ENCODE measurements at places on chromosomes 6 and 20.

DNA sequence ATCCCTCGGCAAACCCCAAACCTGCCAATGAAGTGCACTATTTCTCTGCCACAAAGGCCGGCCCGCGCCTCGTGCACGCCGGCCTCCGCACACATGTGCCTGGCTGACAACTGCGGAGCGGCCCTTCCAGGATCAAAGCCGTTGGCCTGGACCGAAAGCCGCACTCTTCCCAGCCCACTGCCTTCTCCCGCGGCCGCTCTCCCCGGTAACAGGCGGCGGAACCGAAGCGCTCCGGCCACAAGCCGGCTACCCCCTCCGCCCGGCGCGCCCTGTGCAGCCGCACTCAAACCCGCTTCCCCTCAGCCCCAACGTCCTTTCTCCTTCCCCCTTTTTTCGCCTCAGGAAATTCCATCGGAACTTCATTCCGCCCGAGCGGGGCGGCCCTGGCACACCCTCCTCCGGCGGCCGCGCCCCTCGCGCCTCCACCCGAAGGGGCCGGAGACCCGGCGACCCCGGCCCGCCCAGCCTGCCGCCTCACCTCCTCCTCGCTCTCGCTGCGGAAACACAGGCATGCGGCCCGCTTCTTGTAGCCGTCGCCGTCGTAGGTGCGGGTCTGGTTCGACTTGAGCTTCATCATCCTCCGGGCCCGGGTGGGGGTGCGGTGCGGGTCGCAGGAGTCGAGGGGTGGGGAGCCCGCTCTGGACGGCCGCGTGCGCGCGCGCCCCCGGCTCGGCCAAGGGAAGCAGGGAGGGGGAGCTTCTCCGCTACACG is 528 bp downstream of the NUDT3 start:
- peak; percentile 9 for DNase-seq

- no peak for DNase-seq
Measured at GRCh38 chr20:17969278-17969883, 563 bp downstream of the MGME1 start.

DNA sequence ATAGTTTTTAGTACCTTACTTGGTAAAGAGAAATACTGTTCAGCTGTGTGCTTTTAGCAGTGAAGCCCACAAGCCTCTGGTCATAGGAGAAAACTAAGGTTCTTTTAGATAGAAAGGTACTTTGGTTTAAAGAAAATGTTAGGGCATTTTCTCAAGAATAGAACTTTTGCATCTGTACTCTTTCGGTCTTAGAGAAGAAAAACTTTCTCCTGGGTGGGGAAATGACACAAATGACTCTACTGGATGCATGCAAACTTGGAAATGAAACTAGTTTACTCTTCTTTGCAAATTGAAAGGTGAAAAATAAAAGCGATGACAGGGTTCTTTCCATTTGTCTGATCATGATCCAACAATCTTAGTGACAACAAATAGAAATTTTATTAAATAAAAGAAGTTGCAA is 2.1 kb upstream of the TMEM217 start:
- no peak for DNase-seq

GRCh38 chr6:68911334-68911733 is 276.3 kb downstream of the ADGRB3 start:
- DNase-seq = no peak

DNA sequence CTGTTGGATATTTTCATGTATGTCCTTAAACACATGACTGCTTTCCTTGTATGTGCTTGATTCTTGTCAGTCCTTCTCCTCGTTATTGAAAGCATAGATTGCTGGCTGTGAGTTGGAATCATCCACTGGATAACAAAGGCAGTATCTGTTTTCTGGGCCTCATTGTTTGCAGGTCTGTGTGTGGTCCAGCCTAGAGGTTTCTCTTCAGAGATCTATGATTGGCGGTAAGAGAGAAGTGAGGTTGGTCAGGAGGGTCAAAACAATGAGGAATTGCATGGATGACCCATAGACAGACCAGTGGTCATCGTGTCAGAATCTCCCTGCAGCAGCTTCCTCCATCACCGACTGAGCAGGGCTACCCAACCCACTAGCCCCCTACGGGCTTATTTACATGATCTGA is 915.0 kb downstream of the KIF16B start:
- no peak for DNase-seq

GRCh38 chr20:16050366-16050765 is 522.9 kb downstream of the KIF16B start:
- DNase-seq = no peak

DNA sequence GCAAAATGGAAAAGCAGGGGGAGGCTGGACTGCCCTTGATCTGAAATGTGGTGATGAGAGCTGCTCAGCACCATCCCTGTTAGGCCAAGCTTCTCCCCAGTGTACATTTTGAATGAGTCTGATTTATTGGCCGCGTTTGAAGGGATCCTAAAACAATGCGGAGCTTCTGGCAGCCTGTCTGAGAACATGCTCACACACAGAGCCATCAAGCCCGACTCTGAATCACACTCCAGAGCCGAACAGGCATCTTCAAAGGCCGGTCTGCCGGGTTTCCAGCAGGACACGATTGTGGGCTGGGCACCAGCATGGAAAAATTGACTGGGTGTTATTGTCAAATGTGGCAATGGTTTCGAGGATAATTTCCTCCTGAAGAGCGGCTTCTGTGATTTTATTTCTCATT is 235.9 kb downstream of the TFAP2C start:
- peak; percentile 36 for DNase-seq

DNA sequence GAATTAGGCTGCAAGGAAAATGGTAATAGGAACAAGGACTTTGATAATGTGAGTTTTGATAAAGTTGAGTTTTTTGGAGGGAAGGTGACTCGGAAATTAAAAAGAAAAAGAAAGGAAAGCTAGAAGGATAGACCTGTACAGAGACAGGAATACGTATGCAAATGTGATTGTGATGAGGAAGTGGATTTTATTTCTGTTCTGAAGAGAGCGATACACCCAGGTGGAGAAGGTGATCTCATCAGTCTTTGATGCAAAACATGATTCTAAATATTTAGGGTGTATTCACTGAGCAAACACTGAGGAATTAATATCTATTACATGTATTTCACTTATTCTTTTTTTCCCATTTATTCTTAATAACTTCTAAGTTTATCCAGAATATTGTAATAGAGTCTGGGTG is 9.2 kb upstream of the PLEKHG1 start:
- no peak for DNase-seq

GRCh38 chr20:20566516-20566915 is 145.9 kb downstream of the RALGAPA2 start:
- no peak for DNase-seq

DNA sequence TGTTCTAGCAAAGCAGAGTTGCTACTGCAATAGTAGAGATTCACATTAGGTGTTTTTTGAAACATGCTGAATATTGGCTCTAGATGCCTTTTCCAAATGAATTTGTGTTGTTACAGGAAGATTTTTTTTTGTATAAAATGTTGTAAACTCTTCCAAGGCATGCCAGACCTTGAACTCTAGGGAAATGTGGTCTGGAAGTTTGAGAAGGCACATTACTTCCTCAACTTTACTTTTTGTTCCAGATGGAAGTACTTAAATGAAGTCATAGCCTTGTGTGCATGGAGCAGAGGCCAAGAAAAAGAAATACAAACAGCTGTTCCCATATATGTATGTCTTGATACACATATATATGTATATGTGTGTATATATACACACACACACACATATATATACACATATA is 585.7 kb upstream of the MARCKS start:
- peak; percentile 80 for DNase-seq

DNA sequence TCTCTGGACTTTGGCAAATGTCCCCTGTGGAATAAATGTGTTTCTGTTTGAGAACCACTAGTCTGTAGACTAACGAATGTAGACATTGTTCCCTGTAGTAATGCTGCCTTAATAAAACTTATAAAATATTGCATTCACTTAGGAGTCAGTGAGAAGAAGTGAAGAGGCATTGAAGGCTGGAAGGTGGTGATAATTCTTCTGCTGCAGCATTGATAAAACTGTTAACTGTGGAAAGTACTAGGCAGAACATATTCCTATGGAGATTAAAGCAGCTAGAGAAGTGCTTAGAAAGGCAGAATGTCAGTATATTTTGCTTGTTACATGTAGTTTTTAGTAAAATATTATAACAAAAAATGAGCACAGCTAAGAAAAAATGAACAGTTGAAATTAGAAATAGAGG is 4.8 kb downstream of the PGK2 start:
- no peak for DNase-seq

DNA sequence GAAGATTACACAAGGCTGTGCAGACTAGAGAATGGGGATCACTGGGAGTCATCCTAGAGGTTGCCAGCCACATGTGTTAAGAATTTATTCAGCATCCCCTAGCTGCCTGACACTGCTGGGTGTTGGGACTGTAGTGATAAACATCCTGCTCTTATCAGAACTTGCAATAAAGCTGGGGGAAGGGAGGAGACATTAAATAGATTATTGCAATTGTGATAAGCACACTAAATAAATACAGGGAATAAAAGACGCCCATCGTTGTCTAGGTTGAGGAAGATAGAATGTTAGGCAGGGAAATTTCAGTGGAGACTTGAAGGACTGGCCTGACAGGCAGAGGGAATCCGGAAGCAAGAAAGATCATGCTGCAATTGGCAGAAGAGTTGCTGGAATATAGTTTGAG is 33.2 kb upstream of the TRAM2 start:
- DNase-seq = no peak

DNA sequence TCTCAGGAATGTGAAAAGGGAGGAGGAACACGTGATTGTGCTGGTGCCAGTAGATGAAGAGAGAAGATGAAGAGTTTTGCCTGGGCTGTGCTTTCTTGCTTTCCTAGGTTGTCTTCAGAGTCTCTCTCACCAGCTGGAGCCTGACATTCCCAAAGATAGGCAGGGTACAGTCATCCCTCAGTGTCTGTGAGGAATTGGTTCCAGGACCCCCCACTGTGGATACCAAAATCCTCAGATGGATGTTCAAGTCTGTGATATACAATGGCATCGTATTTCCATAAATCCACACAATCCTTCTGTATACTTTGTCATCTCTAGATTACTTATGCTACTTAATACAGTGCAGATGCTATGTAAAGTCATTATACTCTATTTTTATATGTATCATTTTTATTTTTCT is 113.5 kb downstream of the SAMD5 start:
- DNase-seq = no peak

DNA sequence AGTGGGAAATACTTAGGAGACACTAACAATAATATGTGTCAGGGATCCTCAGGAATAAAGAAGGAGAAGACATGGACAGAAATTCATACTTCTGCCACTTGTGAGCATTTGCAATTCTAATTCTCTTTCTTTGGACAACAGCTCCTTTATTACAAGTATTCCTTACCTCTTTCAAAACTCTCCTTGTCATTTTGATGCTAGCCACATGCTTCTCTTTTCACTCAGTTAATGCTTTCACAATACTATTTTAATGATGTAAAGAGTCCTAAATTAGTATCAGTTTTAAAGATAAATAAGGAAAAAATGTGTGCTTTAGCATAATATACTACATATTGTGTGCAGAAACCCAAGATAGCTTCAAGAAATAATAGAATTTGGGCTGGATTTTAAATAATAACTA is 62.5 kb downstream of the AHI1 start:
- DNase-seq = no peak

DNA sequence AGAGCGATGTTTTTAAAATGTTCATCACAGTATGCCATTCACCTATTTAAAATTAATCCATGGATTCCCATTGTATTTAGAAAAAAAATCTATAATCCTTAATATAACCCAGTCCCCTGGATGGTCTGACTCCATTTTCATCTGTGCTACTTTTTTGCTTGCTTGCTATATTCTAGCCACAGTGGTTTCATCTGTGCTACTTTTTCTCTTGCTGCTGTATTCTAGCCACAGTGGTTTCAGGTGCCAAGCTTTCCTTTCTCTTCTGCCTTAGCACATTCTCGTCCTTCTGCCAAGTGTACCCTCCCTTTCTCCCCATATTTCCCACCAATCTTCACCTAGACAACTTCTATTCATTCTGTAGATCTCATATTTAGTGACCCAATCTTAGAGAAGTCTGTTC is 33.3 kb upstream of the SOX4 start:
- no peak for DNase-seq

DNA sequence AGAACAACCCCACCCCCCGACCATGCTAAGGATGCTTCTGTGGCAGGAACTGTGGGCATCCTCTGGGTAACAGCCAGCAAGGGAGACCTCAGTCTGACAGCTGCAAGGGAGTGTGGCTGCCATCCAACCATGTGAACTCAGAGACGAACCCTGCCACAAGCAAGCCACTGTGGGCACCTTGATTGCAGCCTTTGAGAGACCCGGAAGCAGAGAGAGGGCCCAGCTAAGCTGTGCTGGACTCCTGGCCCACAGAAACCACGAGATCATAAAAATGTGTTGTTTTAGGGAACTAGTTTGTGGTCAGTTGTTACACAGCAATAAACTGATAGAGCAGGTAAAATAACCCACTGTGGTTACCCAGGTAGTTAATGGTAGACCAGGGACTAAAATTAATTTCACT is 414.6 kb downstream of the CDH26 start:
- DNase-seq = no peak

GRCh38 chr6:88442737-88443136 is 276.6 kb upstream of the CNR1 start:
- DNase-seq = no peak

- no peak for DNase-seq
Measured at GRCh38 chr20:61875221-61875885, 190.3 kb downstream of the TAF4 start.

DNA sequence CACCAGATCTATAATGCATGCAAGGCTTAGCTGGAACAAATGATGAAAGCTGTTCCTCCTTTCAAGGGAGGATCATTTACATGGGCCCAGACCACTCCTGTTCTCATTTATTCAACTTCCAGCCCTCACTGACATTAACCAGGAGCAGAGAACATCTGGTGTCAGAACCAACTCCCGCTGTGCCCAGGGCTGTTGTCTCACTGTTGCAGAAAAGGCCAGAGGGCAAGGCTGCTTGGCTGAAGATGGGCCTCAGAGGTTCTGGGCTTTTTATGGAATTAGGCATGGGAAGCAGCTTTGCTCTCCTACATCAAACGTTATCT is 164.2 kb downstream of the GMPR start:
- peak; percentile 90 for DNase-seq

DNA sequence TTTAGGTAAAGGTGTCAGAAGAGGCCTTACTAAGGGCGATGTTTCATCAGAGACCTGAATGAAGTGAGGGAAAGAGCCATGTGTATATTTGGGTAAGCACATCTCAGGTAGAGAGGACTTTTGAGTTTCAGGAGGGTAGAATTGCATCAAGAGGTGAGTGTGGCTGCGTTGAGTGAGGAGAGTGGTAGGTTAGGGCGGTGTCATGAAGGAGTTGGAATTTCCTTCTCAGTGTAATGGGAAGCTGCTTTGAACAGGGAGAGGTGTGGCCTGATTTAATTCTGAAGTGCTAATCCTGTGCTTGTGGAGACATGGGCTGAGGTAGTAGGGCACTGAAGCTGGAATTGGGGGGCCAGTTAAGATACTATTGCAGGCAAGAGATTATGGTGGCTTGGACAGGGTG is 53.9 kb downstream of the IGF2R start:
- no peak for DNase-seq

DNA sequence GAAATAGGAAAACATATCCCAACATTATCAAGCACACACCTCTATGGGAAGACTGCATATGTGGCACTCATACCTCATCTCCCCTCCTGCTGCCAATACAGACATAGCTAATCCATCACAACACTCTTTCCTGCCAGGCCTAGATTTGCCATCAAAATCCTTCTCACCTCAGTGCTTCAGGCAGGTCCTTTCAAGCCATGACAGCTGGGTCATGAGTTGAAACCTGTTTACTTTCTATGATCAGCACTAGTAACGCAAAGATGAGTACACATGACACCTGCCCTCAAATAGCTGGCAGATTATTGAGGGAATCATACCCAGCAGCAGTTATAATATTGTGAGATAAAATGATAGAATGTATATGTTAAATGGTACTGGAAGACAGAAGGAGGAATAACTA is 183.1 kb downstream of the AIG1 start:
- no peak for DNase-seq

GRCh38 chr6:44216677-44217331 is at the start of gene MYMX:
MYMX (plus strand) TSS chr6:44216926; CDS start chr6:44217472, 546 bp downstream.
- no peak for DNase-seq
